NCI-H187 (cell line): ENCODE measurements at places on chromosomes 16 and 17.

GRCh38 chr17:28763137-28763799 lies 19.5 kb downstream of the TRAF4 start:
- DNase-seq = no peak

DNA sequence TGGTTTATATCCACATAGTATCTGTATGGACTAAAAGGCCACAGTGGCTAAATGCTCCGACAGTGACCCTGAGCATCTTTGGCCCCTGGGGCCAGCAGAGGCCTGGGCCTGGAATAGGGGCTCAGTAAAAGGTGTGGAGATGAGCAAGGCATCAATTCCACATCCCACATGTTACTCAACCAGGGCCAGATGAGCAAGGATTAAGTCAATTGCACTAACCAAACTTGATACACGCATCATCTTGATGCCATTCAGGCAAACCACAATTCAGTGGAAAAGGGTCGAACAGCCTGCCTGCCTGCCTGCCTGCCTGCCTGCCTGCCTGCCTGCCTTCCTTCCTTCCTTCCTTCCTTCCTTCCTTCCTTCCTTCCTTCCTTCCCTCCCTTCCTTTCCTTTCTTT lies 53.5 kb upstream of the DNAJA2 start:
- DNase-seq = no peak

GRCh38 chr16:53912155-53912554 lies 208.2 kb downstream of the FTO start:
- peak; percentile 15 for DNase-seq

GRCh38 chr17:34146440-34147043 lies 108.5 kb upstream of the CCL2 start:
- peak; percentile 80 for DNase-seq

DNA sequence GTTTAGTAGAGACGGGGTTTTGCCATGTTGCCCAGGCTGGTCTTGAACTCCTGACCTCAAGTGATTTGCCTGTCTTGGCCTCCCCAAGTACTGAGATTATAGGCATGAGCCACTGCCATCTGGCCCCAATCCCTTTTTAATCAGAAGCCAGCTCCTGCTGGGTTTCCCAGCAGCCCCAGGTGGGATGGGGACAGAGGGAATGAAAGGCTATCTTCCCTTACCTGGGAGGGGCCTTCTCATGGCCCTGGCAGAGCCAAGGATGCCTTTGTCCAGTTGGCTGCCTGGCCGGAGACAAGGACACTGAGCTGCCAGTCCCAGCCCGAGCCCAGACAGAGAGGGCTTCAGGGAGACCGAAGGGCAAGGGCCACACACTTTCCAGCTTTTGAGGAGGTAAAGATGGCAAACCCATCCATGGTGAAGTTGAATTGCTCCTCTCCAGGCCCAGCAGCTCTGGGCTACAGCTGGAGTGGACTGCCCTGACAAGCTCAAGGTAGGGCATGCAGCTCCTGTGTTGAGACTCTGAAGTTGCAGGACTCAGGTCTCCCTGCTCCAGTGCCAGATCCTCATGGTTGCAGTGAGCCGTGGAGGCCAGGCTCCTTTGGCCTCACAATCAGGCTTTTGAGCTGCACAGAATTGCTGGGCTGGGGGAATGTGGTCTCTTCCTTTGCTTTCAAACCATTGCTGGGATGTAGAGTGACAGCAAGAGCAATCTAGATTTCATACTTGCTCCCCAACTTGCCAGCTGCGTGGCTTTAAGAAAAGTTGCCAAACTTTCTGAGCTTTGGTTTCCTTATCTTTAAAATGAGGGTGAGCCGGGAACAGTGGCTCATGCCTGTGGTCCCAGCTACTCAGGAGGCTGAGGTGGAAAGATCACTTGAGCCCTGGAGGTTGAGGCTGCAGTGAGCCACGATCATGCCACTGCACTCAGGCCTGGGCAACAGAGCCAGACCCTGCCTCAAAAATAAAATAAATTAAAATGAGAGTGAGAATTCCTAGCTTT lies 44.5 kb upstream of the IL34 start:
- DNase-seq = no peak

DNA sequence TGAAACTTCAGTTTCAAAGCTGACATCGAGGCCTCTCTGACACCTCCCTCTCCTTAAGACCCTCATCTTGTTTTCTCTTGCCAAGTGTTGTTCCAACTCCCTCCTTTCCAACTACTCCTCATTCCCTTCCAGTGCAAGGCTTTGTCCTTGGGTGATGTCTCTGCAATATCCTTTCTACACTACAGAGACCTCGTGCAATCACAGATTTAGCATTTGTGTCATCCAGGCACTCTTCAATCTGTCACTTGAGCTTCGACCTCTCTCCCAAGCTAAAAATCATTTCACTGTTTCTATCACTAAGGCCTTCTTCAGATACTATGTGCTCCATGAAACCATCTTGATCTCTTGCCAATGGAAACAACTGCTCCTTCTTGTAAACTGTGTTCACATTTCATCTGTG lies 31.6 kb downstream of the TEKT3 start:
- DNase-seq = no peak

DNA sequence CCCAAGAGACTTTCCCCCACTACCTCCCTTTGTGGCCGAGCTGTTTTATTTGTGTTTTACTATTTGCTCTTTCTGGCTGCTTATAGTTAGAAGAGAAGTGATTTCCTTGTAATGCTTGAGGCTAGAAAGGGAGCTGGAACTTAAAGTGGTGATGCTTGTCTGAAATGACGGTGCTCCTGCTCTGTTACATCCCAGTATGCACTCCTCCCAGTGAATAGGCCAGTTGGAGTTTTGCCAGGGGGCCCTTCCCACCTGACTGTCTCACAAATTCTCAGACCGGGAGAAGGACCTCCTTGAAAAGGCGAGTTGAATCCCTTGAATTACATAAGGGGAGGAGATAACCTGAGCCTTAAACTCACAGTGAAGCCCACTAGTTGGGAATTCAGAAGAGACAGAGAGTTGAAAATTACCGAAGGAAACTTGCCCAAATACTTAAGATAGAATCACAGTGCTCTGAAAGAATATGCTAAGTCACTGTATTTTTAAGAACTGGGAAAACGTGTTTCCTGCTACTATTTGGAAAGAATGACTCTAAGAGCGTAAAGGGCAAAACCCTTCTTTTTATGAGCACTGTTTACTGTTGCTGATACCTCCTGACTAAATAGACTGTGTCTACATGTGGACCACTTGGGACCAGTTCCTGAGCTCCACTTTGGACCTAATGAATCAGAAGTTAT lies 84.7 kb upstream of the CLEC3A start:
- DNase-seq = no peak

GRCh38 chr16:86723689-86724088 lies 145.3 kb downstream of the FOXL1 start:
- DNase-seq = no peak

GRCh38 chr17:41324180-41325075 lies 8.9 kb upstream of the KRTAP17-1 start:
- DNase-seq = no peak

DNA sequence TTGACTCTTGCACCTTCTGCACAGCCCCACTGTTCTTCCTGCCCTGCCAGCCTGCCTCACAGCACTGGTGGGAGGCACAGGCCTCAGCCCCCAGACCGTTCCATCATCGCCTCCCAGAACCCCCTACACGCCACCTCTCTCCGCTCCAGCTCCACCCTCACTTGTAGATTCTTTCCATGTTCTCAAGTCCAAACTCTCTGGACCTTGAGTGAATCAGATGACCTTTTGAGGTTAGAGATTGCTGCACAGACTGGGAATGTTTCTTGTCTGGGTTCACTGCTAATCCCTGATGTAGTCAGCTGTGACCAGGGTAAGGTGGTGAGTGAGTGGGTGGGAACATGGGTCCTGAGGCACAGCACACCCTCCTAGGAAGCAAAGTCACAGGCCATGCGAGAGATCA lies 272.4 kb downstream of the IRF8 start:
- DNase-seq = no peak

DNA sequence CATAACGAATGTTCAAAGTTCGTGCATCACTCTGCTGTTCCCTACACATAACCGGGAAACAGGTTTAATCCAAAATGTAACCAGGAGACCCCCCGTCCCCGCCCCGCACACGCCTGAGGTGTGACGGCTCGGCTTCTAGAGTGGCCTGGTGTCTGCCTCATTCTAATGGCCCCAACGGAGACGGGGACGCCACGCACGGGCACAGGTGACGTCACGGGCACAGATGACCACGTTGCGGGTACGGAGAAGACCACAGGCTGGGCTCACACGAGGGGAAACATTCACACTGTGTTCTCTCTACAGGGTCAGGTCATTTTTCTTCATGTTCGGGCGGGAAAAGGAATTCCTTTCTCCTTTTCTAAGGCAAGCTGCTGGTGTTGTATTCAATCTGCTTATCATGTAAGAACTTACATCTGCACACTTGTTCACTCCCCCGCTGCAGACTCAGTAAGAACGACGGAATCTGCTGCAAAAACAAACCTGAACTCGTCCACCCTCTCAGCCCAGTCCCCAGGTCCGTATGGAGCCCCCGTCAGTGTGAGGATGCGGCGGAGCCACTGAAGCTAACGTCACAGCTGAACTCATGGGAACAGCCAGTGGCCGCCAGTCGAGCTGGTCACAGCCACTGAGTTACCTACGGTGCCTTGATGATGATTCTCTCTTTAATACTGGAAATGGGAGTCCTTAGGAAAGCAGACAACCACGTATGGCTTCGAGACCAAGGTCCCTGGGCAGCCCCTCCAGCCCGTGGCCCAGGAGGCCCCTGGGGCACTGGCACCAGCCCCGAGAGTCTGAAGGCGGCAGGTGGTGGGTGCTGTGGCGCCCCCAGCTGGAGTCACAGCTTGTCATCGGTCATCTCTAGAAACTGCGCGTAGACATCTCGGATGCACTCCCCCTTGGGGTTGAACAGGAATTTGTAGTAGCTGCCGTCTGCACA lies 32.9 kb downstream of the WDR45B start:
- no peak for DNase-seq

DNA sequence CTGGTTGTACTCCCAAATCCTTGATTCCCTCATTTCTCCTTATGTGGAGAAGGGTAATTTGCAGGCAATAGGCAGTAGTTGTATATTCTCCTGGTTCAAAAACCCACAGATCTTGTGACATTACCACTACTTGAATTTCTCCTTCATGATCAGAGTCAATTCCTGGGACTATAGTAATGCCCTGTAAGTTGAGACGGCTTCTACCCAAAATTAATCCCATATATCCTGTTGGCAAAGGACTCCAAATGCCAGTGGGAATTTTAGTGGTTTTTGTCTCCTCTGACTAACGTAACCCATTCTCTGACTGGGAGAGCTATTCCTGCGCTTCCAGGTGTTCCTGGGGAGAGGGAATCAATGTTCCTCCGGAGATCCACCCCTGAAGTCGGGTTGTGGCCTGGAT lies 11.6 kb upstream of the ZNF689 start:
- no peak for DNase-seq

DNA sequence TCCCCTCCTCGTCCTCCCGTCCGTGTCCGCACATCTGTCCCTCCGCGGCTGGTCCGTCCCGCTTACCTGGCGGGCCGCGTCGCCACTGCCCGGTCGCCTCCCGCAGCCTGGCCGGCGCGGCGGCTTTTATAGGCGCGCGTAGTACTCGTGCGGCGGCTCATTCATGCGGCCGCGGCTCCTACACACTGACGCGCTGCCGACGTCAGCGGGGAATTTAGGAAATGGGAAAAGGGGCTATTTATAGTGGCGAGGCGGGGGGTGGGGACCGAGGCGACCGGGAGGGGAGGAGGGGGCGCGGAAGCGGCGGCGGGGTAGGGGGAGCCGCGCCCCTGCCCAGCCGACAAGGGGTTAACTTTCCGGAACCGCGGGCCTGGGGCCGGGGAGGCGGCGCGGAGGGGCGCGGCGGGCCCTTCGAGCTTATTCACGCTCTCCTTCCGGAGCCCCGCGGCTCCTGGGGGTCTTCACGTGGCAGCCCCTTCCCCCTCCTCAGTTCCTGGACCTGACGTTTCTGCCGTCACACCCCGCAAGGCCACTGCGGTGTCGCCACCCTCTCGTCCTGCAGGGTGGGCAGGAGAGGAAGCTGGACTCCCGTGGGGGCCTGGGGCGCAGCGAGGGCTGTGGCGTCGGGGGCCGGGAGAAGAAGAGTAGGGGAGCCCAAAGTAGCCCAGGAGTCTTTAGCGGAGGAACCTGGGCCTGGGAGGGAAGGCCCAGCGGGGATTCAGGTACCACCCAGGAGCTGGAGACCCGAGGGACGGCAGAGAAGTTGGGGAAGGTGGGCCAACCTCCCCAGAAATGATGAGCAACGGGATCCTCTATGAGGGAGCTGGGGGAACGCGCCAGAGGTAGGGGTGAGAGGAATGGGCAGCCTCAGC lies 3.6 kb upstream of the HIC1 start:
- no peak for DNase-seq

DNA sequence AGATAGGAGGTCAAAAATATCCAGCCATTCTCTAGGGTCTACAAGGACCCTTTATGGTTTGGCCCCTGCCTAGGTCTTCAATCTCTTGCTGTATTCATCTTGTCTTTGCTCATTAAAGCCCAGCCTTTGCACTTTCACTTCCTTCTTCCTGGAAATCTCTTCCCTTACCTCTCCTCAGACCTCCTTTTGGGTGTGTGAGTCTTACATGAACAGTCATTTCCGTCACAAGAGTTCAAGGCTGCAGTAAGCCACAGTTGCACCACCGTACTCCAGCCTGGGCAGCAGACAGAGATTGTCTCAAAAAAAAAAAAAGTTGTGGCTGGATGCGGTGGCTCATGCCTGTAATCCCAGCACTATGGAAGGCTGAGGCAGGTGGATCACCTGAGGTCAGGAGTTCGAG lies 6.0 kb upstream of the ATP1B2 start:
- no peak for DNase-seq

GRCh38 chr16:30416624-30417528 lies 9.5 kb downstream of the ZNF771 start:
- DNase-seq = no peak

- no peak for DNase-seq
Measured at GRCh38 chr17:55334285-55334684, 69.5 kb downstream of the HLF start.

DNA sequence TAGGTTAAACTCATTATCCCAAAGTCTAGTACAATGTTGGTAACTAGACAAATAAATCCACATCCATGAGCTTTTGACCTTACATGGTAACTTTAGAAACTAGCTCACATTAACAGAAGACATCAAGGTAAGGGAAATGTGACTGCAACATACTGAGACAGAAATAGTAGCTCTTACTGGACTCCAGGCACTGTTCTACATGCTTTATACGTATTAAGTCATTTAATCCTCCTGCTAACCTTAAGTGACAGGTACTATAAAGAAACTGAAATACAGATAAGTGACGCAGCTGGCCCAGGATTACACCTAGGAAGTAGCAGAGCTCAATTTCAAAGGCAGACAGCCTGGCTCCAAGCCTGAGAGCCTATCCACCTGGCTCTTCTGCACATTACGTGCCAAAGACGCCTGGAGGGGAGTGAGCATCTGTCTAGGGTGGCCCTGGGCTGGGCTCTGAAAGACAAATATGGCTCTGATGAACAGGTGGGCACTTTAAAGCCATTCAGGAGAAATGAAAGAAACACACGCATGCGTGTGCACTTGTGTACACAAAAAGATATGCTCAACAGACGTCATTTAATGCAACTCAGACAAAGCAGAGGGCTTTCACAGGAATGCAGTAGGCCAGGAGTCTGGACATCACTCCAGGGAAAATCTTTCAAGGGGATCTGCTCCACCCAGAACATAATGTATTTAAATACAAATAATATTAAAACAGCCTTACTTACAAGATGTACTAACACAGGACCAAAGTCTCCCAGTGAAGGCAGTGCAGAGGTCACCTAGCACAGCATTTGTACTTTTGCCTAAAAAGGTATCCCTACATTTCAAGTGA lies 4.4 kb downstream of the ZC3H7A start:
- DNase-seq = peak; percentile 64
